NCI-H2171 (cell line): ENCODE measurements at places on chromosomes 16 and 17.

DNA sequence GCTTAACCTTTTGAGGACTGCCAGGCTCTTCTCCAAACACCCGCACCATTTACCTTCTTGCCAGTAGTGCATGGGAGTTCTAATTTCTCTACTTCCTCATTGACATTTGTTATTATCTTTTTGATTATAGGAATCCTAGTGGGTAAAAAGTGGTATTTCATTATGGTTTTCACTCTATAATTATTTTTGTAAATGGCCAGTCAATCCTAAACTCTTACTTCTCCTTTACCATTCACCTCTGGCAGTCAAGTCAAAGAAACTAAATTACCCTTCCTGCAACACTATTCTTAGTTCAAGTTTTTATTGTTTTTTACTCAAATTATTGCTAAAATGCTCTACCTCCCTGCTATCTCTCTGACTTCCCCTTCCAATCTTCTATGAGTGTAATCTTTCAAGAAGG lies 29.8 kb upstream of the ANKFY1 start:
- DNase-seq, result no peak

GRCh38 chr17:8147141-8147804 lies 4.9 kb downstream of the PER1 start:
- no peak for DNase-seq

DNA sequence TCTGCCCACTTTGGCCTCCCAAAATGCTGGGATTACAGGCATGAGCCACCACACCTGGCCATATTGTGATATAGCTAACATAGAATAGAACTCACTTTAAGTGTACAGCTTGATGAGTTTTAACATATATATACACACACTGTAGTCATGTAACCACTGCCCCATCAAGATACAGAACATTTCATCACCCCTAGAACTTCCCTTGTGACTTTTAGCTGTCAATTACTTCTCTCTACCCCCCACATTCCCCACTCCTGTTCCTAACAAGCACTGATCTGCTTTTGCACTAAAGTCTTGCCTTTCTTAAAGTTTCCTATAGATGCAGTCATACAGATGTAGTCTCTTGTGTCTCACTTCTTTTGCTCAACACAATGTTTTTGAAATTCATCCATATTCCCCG lies 93.1 kb downstream of the PITPNC1 start:
- DNase-seq, result no peak

DNA sequence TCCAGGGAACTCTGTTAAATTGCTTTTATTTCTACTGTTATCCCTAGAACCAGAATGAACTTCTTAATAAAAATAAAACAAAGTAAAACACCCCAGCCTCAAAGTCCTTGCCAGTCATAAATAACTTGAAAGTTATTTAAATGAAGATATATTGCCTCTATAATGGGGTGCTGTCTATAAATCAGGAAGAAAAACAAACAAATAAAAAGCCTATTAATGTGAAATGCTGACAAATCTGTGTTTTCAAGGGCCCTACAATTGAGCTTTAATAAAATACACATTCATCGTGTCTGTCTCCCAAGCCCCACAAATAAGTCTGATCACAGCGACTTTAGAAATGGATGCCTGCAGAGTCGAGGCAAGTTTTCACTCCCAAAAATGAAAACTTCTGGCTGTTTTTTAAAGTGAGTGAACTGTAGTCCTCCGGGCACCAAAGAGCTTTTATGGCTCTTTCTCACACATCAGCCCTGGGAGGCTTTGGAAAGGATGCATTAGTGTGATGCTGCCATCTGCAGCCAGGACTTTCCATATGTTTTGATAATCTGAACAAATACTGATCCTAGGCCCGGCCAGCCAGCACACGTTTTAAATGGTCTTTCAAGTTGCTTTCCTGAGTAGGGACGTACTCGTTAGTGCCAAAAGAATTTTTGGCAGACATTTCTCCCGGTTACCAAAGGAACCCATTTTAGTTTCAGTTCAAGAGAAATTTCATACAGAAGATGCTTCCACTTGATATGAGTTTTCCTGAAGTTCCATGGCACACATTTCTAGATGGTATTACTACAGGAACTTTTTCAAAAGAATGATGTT lies 16.3 kb downstream of the NACA2 start:
- DNase-seq, result peak; percentile 56

DNA sequence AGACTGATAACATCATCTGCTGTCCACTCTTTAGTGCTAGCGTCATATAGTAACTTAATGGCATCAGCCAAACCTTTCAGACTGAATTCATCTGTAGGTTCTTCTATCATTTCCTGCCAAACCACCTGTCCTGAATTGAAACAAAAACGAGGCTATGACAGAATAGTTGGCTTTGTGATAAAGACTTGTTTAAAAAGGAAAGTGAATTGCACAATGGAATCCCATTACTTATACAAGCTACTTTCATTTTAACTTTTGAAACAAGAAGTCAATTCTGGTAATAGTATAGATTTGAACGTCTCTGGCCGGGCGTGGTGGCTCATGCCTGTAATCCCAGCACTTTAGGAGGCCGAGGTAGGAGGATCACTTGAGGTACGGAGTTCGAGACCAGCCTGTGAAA lies 18.2 kb downstream of the LASP1NB start:
- no peak for DNase-seq

DNA sequence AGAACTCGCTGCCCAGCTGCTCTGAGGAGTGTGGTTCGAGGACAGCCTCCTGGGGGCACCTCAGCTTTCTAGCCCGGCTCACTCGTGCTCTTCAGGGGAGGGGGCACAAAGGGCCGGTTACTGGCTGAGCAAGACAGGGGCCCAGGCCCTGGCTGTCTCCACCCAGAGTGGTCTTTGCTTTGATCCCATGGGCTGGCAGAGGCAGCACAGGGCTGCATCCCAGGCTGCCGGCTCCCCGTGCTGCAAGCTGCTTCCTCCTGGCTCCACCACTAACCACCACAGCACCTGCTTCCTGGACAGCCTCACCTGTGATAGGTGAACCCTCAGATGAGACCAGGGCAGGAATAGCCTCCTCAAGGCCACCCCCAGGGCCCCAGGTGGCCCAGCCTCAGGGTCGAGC lies 6.8 kb downstream of the SPPL2C start:
- no peak for DNase-seq

- DNase-seq, result peak; percentile 72
These were observed 12.6 kb upstream of the ATP6V0C start for GRCh38 chr16:2500918-2501750.

DNA sequence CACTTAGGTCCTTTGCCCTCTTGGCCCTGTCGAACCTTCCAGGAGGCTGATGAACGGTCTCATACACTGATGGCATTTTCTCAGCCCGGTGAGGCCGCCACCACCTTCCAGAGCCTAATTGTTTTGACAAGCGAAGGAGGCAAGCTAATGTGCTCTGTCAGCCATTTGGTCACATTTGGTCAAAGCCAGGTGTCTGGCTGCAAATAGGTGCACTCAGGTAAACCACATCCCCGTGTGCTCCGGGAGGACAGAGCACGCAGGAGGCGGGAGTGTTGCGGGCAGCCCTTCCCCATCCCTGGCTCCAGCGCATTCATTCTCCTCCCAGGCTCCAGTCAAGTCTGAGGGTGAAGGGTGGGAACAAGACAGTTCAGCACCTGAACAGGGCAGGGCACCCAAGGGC lies 240.1 kb downstream of the MSI2 start:
- no peak for DNase-seq

DNA sequence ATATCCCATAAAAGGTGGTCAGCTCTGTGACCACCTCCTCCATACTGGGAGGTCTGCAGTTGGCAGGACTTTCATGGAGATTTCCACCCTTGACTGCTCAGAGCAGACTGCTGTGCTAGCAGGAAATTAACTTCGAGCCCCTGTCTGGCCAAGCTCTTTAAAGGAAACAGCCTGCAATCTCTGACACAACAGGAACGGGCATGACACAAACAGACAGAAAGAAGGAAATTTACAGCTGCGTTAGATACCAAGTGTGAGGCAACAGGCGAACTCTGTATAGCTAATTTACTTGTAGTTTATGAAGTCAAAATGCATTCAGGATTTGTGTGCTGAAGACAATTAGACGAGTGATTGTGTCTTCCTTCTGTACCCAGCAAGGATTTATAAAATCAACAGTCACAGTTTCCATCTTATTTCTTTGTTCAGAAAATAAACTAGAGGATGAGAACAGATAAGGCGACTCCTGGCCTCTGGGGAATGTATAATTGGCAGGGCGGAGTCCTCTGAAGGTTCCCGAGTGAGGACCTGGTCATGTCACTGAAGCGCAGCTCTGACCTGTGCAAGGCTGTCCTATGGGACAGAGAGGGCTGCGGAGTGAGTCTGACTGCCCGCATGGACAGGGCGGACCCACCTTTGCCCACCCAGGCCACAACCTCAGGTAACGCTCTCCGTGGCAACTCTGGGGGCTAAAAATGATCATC lies 16.1 kb downstream of the WIPI1 start:
- DNase-seq, result no peak
